Peyer's patch (tissue), 4 donors: ENCODE measurements at places on chromosomes 6 and 20. TPM values are rescaled to one million over a fixed set of nuclear protein-coding genes. Genes with fewer than 3 reads are reported as not detected.

The TCP11 gene
- total RNA-seq, result not detected

The MDC1 gene
- total RNA-seq, result 51.2 TPM

The KCNB1 gene
- total RNA-seq, result 0.85 TPM

The C20orf204 gene
- 1.3 TPM for total RNA-seq

The POPDC3 gene
- not detected for total RNA-seq

The ATAT1 gene
- 25.2 TPM for total RNA-seq

The SRSF3 gene
- total RNA-seq, result 133 TPM

The ANKS1A gene
- 29.9 TPM for total RNA-seq
